NCI-H774 (cell line): ENCODE measurements at places on chromosomes 3 and 15.
A peak's percentile ranks its signal among the peaks of the same experiment; 100 is the strongest.

GRCh38 chr15:70569714-70570231, 193.6 kb downstream of the UACA start:
- no peak for DNase-seq

DNA sequence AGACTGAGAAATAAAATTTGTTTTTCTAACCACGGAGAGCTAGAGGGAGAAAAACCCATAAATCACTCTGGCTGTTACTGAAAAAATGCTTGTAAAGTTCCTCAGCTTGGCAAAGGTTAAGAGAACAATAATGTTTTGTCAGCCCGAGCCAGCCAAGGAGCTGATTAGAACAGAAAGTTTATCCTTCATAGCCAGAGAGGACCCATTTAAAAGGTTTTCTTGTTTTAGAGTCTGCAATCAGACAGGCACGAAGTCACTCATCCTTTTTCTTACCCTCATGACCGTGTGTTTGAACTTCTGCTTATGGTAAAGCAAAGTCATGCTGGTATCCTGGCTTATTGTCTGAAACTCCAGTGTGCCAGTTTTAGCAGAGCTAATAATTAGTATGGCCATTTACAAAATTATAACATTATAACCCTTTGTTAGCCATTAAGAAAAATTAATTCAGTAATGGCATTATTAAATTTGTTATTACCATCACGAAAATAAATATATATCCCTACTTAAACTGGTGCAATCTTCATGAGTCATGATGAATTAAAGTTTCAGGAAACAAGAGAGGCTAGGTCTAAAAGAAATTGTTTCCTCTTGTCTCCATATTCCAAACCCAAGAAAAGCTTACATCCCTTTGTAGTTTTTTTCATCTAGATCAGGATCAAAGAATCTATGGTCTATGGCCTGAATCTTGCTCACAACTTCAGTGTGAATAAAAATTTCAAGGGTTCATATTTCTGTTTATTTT, 13.5 kb upstream of the STXBP5L start:
- DNase-seq: no peak

GRCh38 chr15:87850916-87851315, 405.6 kb downstream of the NTRK3 start:
- no peak for DNase-seq

- no peak for DNase-seq
Measured at GRCh38 chr15:67433495-67434099, 87.3 kb upstream of the C15orf61 start.

- DNase-seq: no peak
Measured at GRCh38 chr15:66573719-66574595, 8.2 kb upstream of the LCTL start.

DNA sequence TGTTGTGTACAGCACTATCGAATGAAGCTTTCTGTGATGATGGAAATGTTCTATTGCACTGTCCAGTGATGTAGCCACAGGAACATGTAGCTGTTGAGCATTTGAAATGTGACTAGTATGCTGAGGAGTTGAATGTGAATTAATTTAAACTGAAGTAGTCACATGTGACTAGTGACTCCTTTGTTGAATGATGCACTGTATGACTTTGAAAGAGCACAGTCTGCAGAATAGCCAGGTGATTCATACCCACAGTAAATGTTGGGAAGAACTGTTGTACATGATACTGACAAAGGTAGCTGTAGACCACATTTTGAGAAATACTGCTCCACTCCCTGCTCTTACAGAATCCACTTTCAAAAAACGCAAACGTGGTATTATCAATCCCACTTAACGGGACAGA, 34.0 kb upstream of the ACTL6A start:
- DNase-seq: peak; percentile 73

DNA sequence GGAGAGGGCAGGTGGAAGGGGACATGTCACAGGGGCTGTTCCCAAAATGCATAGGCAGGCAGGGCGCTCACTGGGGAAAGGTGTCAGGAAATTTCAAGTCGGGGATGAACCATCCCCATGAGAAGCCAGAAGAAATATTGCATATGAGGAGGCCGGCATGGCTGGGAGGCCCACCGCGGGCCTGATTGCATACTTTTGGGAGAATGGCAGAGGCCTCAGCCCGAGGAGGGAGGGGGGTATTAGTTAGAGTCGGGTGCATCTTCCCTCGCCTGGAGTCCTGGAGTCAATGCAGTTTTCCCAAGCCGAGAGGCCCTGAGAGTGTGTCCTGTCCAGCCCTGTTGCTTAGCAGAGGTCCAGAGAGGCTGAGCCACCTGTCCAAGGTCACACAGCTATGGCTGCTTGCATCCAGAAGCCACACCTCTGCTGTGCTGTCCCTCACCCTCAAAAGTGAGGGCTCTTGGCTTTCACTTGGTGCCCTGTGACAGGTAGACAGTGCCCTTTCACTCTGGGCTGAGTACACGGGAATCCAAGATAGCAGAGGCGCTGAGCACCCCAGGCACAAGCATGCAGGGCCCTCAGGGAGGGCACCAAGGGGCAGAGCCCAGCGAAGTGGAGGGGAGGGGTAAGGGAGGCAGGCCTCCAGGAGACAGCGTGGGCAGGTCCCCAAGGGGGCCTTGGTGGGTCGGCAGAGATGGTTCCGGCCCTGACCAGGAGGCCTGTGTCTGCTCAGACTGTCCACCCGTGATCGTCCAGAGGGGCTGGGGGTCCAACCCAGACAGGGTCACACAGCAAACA, 48.5 kb downstream of the GRIP2 start:
- no peak for DNase-seq

DNA sequence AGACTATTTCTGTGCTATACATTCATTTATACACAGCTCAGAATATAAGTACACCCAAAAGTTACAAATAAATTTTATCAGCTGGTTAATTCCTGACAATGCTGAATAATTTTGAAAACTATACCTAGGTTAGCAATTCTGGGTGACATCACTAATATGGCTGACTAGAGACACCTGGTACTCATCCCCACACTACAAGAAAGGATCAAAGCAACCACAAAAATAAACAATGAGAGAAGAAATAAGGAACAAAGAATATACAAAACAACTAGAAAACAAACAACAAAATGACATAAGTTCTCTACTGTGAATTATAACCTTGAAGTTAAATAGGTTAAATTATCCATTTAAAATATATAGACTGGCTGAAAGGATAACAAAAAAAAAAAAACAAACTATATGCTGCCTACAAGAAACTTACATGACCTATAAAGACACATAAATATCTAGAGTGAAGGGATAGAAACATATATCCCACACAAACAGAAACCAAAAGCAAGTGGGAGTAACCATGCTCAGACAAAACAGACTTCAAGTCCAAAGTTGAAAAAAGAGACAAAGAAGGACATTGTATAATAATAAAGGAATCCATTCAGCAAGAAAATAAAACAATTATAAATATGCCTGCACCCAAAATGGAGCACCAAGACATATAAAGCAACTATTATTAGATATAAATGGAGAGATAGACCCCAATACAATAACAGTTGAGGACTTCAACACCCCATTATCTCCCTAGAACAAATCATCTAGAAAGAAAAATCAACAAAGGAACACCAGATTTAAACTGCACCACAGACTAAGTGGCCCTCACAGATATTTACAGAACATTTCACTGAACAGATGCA, 57.8 kb downstream of the IMPG2 start:
- DNase-seq: peak; percentile 58

- DNase-seq: no peak
Measured at GRCh38 chr3:133289322-133289721, 110.5 kb upstream of the BFSP2 start.

GRCh38 chr15:74306781-74307217, 60.6 kb downstream of the CYP11A1 start:
- DNase-seq: no peak
